ENCODE measurements at places on chromosomes 12 and 14.

DNA sequence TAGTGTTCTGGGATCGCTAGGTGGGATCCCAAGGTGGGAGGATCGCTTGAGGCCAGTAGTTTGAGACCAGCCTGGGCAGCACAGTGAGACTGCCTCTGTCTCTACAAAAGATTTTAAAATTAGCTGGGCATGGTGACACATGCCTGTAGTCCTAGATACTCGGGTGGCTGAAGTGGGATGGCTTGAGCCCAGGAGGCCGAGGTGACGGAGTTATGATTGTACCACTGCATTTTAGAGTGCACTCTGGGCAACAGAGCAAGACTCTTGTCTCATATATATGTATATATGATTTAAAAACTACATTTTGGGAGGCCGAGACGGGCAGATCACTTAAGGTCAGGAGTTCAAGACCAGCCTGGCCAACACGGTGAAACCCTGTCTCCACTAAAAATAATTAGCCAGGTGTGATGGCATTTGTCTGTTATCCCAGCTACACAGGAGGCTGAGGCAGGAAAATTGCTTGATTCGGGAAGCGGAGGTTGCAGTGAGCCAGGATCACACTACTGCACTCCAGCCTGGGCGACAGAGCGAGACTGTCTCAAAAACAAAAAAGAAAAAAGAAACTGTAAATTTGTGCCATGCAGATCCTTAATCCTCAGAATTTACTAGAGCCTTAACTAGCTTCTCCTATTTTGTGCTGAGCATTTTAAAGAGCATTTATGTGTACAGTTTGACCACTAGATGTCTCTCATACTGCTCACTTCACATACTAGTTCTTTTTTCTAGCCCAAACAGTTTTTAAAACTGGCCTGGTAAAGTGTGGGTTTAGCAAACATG is 114.8 kb downstream of the MON2 start:
- no peak for DNase-seq

DNA sequence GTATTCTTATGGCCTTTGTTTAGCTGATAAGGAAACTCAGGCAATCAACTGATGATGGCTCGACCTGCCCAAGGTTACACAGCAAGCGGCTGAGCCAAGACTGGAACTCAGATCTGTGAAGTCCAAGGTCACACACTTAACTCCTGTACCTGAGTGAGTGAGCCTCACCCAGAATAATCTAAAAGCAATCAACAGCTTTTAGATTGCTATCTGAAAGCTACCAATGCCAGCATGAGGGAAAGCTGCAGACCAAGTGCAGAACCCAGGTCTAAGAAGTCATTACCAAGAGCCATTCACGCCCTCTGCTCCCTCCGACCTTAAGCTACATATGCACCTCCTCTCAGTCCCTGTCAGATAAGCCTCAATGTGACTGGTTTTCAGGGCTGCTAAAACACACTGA is 12.1 kb downstream of the APPL2 start:
- DNase-seq: no peak

- DNase-seq: no peak
These were observed 130.2 kb downstream of the GCH1 start for GRCh38 chr14:54772451-54772881.

DNA sequence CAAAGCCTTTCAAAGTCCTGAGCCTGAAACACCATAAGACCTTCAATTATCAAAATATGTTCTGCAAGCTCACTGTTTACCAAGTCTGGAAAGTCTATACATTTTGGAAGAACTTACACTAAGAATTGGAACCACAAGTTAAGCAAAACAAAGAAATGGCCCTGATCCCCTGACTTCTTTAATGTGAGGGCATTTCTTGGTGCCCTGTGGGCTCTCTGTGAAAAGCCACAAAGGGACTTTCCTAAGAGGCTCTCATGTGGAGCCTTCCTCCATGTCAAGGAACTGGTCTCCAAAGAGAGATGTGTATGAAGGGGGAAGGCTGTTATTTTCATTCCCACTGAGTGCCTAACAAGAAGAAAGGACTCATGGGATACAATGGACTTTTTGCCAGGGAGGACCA is 13.5 kb upstream of the MYH6 start:
- no peak for DNase-seq

DNA sequence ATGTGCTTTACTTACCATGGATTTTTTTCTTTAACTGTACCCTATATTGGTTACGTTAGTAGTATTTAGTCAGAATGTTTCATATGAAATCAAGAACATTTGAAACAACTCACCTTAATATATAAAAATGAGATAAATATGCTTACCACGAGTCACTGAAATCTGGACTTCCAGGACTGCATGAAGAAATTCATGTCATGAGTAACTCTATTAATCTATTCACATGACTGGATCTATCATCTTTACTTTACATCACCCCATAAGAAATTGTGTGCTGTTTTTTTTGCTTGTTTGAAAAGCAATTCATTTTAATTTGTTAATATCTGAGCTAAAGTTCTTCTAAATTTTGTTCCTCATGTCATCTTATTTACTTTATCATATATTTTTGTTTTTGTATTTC is 5.2 kb downstream of the EPYC start:
- DNase-seq: no peak

GRCh38 chr12:46835785-46836184 is 10.0 kb upstream of the SLC38A4 start:
- no peak for DNase-seq

DNA sequence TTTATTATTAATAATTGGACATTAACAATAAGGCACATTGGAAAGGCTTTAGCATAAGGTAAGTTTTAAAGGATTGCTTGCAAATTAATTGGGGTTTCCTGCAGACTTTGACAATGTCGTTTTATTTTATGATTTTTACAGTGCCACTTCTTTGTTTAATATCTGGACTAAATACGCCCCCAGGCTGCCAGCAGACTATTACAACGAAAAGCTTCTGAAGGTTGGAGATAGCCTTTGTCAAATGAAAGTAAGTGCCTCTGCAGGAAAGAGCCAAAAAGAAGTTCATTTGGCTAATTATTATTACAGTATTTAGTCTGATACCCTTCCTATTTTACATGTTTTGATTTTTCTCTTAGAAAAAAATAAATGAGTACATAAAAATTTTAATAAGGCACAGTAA is 11.3 kb downstream of the CFAP54 start:
- no peak for DNase-seq

- DNase-seq: no peak
These were observed 4.6 kb downstream of the FBRSL1 start for GRCh38 chr12:132494294-132495164.

- DNase-seq: no peak
These were observed 17.6 kb upstream of the EID3 start for GRCh38 chr12:104285740-104286515.
